ENCODE measurements at places on chromosomes 7 and 10.

DNA sequence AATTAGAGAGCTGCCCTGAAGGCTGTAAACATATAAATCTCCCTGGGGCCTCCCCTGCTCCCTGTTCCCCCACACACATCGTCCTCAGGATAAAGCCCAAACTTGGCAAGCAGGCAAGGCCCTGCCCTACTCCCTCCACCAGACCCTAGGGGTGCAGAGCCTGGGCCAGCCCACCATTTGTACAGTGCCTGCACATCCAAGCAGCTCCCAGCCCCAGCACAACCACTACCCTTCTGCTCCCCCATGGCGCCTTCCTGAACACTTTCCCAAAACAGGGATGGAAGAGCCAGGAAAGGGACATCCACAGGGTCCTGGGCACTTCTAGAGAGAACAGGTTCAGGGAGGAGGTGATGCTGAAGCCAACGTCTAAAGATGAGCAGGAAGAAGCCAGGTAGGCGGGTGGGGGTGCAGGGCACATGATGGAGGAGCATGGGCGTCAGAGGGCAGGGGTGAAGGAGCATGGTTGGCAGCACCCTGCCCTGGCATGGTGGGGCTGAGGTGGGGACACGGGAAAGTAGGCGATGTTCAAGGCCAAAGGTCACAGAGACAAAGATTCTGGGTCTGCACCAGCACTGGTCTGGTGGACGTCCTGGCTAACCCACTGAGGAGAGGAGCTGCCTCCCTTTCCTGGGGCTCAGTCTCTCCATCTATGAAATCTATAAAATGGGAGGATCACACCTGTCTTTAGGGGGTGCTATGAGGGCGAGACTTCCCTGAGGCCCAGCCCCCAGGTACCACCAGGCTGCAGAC, 140.6 kb downstream of the ARHGAP22 start:
- no peak for DNase-seq

DNA sequence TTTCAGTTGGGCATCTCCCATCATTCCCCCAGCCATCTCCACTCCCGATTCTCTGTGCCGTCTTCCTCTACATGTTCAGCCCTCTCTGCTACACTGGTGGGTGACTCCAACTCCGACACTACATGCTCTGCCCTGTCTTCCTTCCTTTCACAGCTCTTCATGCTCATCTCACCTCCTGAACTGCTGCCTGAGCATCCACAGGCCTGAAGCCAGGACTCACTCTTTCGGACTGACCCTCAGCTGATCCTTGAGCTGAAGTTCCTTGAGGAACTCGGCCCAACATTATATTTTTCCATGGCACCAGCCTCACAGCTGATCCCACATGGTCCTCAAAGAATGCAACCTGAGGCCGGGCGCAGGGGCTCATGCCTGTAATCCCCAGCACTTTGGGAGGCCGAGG, 538.4 kb downstream of the PTPRN2 start:
- no peak for DNase-seq

DNA sequence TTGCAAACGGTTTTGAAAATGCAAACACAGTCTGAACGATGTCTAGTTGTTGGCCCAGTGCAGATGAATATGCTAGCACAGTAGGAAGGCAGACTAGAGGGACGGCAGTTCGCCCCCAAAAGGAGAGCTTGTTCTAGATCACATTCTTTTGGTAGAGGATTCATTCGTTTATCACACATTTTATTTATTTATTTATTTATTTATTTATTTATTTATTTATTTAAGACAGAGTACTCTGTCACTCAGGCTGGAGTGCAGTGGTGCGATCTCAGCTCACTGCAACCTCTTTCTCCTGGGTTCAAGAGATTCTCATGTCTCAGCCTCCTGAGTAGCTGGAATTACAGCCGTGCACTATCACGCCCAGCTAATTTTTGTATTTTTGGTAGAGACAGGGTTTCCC, 59.4 kb upstream of the ZPBP start:
- DNase-seq, result no peak

- DNase-seq, result no peak
Observed at GRCh38 chr7:18573410-18574234, 78.1 kb downstream of the HDAC9 start.

- no peak for DNase-seq
Observed at GRCh38 chr10:6216916-6217315, 14.2 kb downstream of the PFKFB3 start.

- no peak for DNase-seq
Observed at GRCh38 chr10:126264102-126265018, 123.9 kb downstream of the ADAM12 start.

DNA sequence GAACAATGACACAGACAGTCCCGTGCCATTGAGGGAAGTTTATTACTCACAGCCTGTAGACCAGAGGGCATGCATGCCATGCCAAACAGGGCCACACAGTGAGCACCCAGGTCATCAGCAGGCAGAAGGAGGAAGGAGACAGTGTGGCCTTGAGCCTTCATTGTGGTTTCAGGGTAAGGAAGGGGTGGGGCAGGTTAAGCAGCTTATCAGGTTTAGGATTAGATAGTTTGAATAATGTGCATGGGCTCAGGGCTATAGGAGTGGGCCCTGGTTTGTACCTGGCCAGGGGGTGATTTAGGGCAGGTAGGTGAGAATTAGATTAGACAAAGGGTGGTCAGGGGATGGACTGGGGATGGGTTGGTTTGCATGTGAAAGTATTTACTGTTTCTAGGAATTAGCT, 67.9 kb downstream of the ADCY1 start:
- DNase-seq, result no peak

GRCh38 chr7:36515847-36516246, 126.2 kb downstream of the ANLN start:
- no peak for DNase-seq

DNA sequence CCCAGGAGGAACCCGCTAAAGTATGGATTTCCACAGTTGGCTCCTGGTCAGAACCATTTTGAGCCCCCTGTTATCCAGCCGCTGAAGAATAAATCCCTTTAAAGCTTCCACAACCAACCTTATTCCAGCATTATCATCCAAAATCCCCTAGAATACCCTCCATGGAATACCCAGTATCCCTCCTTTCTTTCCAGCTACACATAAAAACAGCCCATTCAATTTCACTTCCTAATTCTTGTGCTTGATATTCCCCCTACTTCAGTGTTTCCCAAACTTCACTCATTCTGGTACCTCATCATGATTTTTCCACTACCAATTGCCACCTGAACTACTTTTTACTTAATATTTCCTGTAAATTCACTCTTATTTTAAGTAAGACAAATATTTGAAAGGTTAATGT, 3.1 kb downstream of the MACC1 start:
- DNase-seq, result no peak

All from AG08396 (cell line).